Islet precursor cell (in vitro differentiated cells): ENCODE measurements at places on chromosomes 6 and 20.

DNA sequence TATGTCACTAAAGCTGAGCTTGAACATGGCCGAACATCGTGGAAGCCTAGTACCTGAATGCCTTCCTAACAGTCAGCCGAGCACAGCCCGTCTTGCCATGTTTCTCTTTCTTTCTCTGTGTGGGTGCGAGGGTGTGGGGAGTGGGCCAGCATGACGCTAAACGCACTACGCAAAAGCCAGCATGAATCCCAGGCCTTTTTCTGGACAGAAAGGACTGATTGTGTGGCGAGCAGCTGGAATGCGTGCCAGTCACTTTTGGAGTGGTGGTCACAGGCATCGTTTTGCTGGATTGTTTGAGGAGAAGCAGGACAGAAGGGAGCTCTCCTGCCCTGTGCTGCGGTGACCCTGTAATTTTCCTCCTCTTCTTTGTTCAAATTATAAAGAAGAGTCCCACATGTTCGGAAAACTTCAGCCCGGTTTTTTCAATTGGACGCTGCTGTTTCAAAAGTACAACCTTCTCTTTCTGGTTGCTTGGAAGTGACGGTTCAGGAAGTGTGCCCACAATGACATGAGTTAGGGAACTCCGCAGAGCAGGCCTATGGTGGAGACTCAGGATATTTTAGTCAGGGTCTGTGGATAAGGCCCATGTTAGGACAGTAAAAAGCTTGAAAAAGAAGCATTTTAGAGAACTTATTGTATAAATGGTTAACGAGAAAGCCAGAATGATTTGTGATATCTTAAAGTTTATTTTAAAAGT is 54.3 kb downstream of the PDE7B start:
- peak; percentile 52 for DNase-seq

DNA sequence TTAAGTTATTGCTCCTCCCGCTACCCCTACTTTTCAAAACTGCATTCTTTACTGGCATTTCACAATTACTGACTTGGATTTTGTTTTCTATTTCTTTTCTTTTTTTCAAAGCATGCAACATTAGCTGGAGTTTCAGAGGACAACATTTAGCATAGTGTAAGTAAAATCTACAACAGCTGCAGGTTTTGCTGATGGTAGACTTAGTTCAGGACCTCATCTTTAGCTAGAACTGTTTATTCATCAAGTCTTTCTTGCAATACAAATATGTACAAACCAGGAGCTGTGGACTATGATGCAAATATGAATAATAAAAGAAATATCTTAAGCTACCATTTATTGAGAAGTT is 728 bp upstream of the CEP162 start:
- DNase-seq = no peak

DNA sequence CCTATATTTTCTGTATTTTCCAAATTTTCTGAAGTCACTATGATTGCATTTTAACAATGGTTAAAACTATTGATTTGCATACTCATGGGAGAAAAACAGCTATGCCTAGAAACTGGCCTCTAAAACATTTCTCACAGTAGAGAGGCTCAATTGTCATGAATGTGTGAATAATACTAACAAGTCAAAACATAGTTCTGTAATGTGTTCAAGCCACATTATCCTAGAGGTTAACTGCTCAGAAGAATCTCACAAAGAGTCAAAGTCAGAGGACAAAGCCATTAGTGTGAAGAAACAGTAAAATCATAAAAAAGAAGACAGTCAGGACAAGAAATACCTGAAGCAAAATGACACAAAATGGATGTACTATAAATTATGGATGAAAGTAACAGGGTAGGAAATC is 12.5 kb upstream of the ALDH8A1 start:
- DNase-seq = no peak

DNA sequence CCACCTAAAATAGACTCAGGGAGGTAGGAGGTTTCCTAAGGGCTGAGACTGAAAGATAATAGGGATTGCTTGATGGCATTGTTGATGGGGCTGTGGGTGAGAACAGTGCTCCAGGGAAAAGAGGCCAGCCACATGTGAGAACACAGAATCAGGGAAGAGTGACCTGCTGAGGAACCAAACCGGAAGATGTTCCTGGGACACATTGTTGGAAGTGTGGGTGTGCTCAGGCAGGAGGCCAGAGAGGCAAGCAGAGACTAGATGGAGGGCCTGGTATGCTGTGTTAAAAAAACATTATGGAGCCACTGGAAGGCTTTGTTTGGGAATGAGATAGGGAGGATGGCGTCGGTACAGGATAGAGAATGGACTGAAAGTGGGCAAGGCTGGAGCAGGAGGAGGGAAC is 23.3 kb downstream of the RNF144B start:
- no peak for DNase-seq

GRCh38 chr6:142302421-142303175 is 791 bp downstream of the ADGRG6 start:
- DNase-seq = peak; percentile 63

GRCh38 chr6:87710090-87710489 is 8.1 kb upstream of the AKIRIN2 start:
- no peak for DNase-seq

GRCh38 chr6:165042912-165043311 is 266.5 kb downstream of the C6orf118 start:
- peak; percentile 75 for DNase-seq

DNA sequence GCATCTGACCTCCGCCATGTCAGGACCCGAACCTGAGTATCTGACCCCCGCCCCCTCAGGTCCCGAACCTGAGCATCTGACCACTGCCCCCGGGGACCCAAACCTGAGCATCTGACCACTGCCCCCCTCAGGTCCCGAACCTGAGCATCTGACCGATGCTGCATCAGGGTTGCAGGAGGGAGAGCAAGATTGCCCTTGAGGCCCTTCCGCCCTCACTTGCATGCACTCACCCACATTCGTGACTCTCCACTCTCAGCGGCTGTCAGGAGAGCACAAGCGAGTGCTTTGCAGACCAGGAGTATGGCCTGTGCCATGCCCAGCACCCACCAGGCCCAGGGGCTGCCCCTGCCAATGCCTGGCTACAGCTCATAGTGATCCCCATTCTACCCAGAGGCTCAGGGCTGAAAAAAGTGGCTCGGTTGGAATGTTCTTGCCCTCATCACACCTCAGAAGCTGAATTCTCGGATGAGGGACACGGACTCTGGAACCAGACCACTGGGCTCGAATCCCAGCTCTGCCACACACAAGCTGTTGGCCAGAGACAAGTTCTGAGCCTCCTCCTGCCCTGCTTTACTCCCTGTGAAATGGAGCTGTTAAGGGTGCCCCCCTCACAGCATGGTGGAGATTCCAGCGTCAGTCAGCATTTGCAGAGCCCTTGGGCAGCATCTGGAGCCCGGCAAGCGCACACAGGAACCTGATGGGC is 82.1 kb downstream of the DLL1 start:
- peak; percentile 43 for DNase-seq

- no peak for DNase-seq
These were observed 100.0 kb downstream of the SLC35B3 start for GRCh38 chr6:8335381-8335780.

DNA sequence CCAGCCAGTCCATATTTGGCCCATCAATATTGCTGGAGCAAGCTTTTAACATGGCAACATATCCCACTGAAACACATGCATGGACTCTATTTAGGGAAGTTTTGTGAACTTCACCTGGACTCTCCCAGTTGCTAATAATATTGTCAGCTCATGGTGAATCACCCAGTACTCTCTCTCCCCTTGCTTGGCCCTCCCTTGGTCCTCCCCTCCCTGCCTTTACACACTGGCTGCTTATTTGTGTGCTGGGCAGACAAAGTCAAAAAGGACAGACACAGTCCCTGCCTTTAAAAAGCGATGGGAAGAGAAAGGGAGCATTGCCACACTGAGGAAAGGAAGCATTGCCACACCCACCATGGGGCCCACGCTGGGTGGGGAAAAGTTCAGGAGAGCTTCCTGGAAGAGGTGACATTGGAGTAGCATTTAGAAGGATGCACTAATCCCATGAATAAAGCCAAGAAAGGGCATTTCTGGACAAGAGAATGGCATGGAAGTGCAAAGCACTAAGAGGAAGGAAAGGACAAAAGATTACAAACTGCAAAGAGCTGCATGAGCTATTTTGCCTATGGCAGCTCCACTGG is 143.4 kb upstream of the EXOC2 start:
- no peak for DNase-seq

DNA sequence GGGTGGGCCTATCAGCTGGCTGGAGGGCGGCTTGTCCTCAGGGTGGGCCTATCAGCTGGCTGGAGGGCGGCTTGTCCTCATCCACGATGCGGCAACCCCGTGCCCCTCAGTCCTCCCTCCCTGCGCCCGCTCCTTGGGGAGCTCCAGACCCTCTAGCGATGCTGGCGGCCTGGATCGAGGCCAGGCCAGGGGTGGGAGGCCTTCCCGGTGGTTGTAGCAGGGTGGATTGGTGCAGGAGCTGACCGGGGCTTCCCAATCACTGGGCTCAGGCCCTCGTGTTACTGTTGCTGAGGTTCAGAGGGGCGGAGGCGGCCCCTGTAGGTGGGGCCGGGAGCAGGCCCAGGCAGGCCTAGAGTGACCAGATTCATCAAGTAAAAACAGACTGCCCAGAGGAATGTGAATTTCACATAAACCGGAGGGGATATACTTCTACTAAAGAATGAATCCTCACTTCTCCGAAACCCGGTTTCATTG is 8.8 kb downstream of the SLC17A9 start:
- peak; percentile 73 for DNase-seq

- DNase-seq = no peak
These were observed 92.0 kb upstream of the PRDM1 start for GRCh38 chr6:105994118-105994590.

DNA sequence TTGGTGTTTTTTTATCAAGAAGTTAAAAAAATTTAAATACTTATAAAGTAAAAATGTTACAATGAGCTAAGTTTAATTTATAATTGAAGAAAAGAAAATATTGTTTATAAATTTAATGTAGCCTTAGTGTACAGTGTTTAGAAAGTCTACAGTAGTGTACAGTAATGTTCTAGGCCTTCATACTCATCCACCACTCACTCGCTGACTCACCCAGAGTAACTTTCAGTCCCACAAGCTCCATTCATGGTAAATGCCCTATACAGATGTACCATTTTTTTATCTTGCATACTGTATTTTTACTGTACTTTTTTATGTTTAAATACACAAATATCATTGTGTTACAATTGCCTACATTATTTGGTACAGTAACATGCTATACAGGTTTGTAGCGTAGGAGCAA is 26.0 kb downstream of the HTR1E start:
- DNase-seq = no peak

DNA sequence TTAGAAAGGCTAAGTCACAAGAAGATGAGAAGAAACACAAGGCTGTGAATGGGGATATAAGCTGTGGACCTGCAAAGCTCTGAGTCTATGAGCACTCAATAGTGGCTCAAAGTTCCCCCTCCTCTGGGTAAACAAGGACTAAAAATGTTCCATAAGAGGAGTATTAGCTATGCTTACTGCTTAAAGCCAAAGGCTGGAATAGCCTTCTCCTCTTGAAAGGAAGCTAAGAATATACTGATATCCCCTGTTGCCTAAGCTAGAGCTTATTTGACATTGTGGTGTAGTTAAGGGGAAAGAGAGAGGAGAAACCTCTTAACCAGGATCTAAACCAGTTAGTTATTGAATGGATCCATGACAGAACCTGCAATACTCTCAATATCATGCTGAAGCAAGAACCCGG is 45.8 kb downstream of the NOL7 start:
- DNase-seq = no peak

GRCh38 chr6:3164388-3164787 is 7.0 kb upstream of the TUBB2A start:
- DNase-seq = no peak

GRCh38 chr20:14664101-14664500 is 326.7 kb upstream of the FLRT3 start:
- DNase-seq = no peak

DNA sequence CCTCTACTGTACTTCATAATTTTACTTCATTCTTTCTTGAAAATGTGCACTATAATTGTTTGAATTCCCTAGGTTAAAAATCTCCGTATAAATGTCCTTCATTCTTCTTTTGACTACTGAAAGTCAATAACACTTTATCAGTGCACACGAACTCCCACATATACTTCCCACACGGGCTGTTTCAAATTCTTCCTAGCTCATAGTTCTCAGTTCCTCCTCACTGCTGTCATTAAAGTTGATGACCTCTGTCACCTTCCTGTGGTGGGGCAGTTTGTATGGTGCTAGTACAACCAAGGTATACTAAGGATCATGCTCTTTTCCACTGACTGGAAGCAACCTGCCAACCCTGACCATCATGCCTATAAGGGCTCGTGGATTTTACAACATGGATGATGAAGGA is 40.0 kb upstream of the CD2AP start:
- no peak for DNase-seq

DNA sequence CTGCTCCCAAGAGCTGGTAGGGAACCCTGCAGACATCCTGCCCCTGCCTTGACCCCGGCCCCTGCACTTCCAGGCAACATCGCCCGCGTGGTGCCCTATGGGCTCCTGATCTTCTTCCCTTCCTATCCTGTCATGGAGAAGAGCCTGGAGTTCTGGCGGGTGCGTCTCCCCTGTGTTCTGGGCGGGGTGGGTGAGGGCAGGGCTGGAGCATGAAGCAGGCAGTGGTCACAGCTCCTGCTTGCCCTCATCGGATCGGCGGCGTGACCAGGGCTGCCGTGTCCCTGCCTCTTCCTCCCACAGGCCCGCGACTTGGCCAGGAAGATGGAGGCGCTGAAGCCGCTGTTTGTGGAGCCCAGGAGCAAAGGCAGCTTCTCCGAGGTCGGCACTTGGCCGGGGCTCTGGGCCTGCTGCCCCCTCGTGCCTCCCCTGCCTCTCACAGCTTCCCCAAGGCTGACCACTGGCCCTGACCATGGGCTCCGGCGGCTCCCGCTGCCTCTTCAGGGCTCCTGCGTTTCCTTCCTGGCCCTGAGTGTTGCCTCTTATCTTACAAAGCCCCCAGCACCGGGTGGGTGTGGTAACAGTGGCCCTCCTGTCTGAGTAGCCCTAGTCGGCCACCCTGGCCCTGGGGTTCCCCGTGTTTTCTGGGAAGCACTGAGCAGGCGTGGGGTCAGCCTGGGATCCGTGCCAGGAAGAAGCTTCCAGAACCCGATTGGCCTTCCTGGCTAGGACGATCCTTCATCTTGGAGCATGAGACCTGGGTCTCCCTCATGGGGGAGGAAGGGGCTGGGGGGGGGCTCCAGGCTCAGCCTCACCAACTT is 8.0 kb upstream of the TNFRSF6B start:
- no peak for DNase-seq

DNA sequence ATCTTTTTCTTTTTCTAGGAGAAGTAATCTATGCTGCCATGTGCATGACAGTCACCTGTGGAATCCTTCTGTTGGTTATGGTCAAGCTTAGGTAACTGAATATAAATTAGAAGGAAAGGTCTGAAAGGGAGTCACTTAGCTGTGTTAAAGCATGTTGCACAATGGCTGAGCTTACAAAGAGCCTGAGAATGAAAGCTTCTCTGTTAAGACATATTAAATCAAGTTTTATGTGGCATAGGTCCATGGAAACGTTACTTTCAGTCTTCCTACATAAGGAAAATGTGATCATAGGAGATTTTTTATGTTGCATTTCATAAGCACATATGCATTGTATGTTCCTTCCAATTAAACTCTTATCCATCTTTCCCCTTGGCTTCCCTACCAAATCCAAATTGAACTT is 72.1 kb downstream of the GFRAL start:
- DNase-seq = no peak
